ENCODE measurements at places on chromosomes 12 and 14.

GRCh38 chr14:22864979-22865378 lies 6.6 kb upstream of the LRP10 start:
- DNase-seq: no peak

GRCh38 chr12:70617450-70617849 lies 19.8 kb downstream of the PTPRB start:
- DNase-seq: no peak

DNA sequence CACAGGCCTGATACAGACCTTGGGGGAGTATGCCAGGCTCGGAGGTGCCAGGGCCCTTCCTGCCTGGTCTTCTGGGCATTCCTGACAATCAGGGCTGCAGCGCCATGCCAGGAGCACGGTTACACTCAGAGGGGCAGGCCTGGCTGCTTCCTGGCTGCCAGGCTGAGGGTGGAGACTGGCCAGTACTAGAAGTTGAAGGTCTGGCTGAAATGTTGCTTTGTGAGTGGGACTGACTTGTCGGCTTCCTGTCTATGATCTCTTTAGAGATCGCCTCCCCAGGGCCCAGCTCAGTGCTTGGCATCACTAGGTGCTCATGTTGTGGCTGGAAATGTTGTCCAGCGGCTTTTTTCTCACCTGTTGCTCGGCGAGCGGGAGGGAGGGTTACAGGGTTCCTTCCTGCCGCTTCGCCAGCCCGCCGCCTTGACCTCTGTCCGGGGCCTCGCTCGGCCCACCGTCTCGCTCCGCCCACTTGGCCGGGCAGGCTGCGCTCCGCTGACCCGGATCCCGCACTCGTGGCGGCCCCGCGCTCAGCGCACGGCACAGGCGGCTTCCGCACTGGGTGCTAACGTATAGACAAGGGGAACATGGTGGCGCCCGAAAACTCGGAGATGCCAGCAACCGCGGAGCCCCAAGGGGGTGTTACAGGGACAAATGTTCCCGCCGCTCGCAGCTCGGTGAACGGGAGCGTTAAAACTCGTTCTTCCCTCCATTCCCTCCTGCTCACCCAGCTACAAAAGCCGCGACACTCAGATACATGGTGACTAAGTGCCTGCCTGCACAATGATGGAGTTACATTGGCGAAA lies 32.6 kb downstream of the PAPLN start:
- no peak for DNase-seq

DNA sequence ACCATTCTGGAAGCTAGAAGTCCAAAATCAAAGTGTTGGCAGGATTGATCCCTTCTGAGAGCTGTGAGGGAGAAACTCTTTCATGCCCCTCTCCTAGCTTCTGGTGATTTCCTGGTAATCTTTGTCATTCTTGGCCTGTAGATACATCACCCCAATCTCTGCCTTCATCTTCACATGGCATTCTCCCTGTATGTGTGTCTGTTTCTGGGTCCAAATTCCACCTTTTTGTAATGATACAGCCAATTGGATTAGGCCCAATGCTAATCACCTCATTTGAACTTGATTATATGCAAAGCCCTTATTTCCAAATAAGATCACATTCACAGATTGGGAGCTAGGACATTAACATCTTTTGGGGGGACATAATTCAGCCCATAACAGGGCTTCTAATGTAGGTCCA lies 76.9 kb upstream of the MBIP start:
- no peak for DNase-seq

DNA sequence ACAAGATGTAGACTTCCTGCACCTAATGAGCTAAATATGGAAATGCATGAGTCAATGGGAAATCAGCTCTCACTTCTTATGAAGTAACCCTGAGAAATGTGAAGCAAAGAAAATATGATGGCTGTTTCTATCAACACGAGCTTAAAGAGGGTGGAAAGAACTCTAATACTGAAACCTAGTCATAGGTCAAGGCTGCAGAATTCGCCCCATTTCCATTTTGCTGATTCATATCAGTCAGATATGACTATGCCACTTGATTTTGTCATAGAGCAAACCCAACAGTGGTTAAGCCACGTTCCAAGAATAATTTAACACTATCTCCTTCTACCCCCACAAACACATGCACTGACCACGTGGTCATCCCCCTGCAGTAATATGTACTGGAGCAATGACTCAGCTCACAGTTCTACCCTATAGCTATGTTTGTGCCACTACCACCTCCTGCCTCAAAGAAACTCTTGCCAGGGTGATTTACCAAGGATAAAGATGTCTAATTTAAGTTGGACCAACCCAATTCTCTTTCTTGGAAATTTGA lies 157.5 kb downstream of the TMTC3 start:
- DNase-seq: no peak

DNA sequence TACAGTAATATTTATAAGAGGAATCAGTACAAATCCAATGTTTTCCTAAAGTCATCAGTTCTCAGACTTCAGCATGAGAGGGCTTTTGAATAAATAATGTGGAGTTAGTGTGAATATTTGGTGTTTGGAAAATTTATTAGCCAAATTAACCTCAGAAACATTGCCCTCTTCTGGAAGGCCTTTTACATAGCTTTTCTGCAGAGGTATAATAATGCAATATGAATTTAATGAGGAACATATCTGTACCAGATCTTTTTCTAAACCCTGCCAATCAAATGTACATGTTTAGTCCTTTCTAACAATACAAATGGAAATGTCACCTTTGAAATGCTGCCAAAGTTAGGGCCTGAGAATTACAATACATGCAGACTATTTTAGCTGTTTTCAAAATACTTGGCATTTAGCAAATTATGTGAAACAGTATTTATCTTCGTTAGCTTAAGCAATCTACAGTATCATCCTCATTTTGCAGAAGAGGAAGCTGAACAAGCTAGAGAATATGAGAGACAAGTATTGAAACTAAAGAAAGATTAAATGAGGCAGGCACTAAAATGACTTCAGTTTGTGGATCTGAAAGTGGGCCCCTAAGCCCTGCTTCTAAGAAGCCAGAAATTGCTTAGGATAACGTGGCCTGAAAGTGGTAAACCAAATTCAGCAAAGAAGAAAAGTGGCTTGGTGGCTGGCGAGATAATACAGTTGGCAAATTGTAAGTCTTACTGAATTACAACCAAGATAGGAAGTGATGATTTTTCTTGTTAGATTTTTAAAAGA lies 60.4 kb upstream of the MANSC4 start:
- DNase-seq: no peak

GRCh38 chr14:103628684-103629502 lies at the start of gene KLC1:
KLC1 (plus strand) TSS chr14:103629211; CDS start chr14:103654565, 25,354 bp downstream.
- peak; percentile 90 for DNase-seq

- DNase-seq: no peak
Measured at GRCh38 chr14:85413836-85414526, 116.0 kb upstream of the FLRT2 start.

- DNase-seq: no peak
Measured at GRCh38 chr14:56809270-56810146, 771 bp downstream of the OTX2 start.

- DNase-seq: no peak
Measured at GRCh38 chr12:66965621-66966020, 286.7 kb upstream of the GRIP1 start.

- DNase-seq: no peak
Measured at GRCh38 chr14:71574976-71575375, 357.3 kb upstream of the RGS6 start.

- DNase-seq: no peak
Measured at GRCh38 chr12:115749071-115749841, 528.2 kb downstream of the MED13L start.

- DNase-seq: no peak
Measured at GRCh38 chr12:19882346-19882745, 443.1 kb downstream of the AEBP2 start.

- no peak for DNase-seq
Measured at GRCh38 chr12:46408441-46408840, 35.9 kb upstream of the SLC38A2 start.

GRCh38 chr12:51240971-51241370 lies 2.3 kb downstream of the DAZAP2 start:
- DNase-seq: no peak
